Activated T-cell treated with anti-CD3 and anti-CD28 coated beads for 1 hour (primary cell): ENCODE measurements at places on chromosomes 13 and 19.

GRCh38 chr13:36778083-36778671 is 40.8 kb upstream of the RFXAP start:
- DNase-seq: no peak

DNA sequence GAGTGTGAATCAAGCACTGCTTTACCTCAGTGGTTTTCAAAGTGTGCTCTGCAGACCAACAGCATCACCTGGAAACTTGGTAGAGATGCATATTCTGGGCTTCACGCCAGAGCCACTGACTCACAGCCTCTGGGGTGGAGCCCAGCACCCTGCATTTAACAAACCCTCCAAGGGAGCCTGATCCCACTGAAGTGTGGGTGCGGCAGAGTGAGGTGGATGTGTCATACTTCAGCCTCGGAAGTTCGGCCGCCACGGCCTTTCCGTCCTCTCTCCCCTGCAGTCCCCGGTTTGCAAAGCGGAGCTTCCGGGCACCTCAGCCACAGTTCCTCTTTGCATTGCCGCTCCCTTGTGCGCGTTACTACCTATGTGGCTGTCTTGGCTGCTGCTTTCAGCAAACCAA is 33.3 kb upstream of the MICU2 start:
- no peak for DNase-seq

GRCh38 chr13:23321535-23322241 is 111.8 kb downstream of the SACS start:
- DNase-seq: no peak

DNA sequence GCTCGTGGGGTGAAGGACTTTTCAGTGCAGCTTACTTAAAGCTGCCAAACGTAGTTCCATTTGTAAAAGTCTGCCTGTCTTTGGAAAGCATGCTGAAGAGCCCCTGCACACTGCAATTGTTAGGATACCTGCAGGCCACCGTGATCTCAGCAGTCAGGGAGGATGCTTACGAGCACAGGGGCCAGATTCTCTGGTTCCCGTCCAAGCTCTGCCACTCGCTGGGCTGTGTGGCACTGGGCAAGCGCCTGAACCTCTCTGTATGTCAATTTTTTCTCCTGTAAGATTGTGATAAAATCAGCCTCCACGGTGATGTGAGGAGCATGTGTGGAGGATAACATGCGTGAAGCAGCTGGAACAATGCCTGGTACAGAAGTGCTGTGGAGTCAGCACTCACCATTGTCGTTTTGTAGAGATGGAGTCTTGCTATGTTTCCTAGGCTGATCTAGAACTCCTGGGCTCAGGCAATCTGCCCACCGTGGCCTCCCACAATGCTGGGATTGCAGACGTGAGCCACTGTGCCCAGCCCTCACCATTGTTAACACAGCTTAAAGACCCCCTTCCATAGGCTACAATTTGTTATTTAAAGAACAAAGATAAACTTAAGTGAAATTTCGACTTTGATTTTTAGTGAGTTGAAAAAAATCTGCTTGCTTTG is 3.5 kb downstream of the ADPRHL1 start:
- DNase-seq: no peak

DNA sequence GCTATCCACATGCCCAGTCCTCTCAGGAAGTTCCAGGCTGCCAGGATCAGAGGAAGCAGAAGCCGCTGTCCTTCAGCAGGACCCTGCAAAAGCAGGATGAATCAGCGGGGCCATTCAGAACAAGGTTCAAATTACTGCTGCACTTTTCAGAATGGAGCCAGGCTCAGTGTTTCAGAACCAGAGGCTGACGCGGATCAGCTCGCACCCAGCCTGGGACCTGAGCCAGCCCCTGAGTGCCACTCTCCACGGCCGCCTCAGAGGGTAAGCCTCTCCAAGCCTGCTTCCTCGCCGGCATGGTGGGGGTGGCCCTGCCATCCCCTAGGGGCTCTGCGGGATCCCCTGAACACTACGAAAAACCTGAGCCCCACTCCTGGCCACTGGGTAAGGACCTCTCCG is 24.7 kb downstream of the RASA3 start:
- DNase-seq: no peak
